ENCODE measurements at places on chromosomes 13 and 19.

GRCh38 chr13:30800107-30800506 lies 64.8 kb downstream of the ALOX5AP start:
- DNase-seq: no peak

GRCh38 chr13:111252446-111253364 lies 67.7 kb upstream of the TEX29 start:
- DNase-seq: no peak

- no peak for DNase-seq
Measured at GRCh38 chr19:14091081-14091812, 696 bp upstream of the SAMD1 start.

DNA sequence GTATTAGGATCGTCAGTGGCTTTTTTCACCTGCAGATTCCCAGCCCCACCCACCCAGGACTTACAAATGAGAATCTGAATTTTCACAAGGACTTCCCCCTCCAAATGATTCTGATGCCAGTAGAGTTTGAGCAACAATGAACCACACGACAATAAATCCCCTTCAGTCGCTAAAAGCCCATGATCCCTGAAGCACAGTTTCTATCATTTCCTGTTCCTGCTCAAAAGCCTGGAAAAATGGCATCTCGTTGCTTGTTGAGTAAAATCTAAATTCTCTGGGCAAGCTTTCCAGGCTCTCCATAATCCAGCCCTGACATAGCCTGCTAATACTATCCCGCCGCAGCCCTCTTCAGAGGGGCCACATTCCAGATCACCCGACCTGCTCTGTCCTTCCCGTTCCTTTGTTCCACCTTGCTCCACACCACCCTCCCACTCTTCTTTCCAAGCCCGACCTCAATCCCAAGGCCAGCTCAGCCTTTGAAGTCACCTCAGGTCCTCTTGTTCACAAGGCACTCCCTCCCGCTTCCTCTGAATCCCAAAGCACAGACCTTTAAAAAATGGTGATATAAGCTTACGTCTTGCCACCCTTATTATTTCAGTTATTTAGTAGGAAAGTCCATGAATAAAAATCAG lies 67.9 kb downstream of the NUFIP1 start:
- no peak for DNase-seq

DNA sequence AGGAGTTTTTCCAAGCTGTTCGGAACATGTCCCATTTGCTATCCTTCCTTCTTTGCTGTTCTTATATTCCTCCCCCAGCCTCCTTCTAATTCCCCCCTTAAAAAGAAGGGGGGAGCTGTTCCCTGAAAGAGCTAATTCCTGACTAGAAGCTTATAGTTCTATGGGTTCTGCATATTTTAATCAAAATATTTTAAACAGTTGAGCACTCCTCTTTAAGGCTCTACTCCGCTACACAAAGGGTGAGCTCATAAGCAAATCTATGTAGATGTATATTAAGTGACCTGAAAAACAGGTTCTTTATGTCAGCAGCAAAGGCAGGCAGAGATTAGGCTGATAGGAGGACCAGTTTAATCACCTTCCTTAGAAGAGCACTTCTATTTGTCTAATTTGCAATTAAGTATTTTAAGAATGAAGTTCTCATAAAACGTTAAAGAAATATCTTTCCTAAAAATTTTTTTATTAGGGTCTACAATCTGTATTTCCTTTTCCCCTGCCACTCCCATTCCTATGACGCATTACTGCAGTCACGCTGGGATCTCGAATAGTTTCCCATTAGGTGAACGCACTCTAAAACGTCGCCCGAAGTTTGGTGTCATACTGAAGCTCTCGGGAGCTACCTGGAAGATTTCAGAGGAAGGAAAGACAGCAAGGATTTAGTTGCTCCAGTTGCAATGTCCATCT lies 5.2 kb downstream of the EFNB2 start:
- no peak for DNase-seq

- no peak for DNase-seq
Measured at GRCh38 chr13:112720814-112721197, 31.0 kb downstream of the ATP11A start.

GRCh38 chr13:95247852-95248251 lies 53.4 kb downstream of the ABCC4 start:
- DNase-seq: no peak

GRCh38 chr19:3098141-3098514 lies 4.0 kb downstream of the GNA11 start:
- no peak for DNase-seq

- no peak for DNase-seq
Measured at GRCh38 chr13:46544208-46544607, 8.8 kb upstream of the LRCH1 start.
